SJCRH30 (cell line): ENCODE measurements at places on chromosomes 16 and 17. TPM values are rescaled to one million over a fixed set of nuclear protein-coding genes. Genes with fewer than 3 reads are reported as not detected.
A peak's percentile ranks its signal among the peaks of the same experiment; 100 is the strongest.

GRCh38 chr17:79841369-79842135, 2.3 kb upstream of the CBX4 start:
- DNase-seq: no peak

Gene PRKCB
- total RNA-seq: not detected in 2 replicates

GRCh38 chr17:78168903-78169793, 767 bp downstream of the SYNGR2 start:
- DNase-seq: peak; percentile 63

DNA sequence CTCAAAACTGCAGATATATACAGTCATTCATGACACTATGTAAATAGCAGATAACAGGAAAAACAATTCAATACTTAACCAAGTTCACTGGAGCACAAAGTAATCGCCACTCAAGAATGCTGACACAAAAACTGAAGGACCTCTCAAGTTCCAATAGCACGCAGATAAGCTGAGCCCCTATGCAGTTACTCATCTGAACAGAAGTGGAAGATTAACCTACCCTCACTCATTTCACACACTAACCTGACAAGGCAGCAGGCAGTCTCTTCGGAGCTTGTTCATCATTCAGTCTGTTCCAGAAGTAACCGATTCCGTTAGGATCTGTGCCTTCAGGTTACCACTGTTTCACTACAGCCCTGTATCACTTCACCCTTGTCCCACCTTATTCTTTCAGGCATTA, 6.0 kb downstream of the HELZ start:
- no peak for DNase-seq

GRCh38 chr17:81519284-81520020, 6.9 kb upstream of the ACTG1 start:
- no peak for DNase-seq

- DNase-seq: no peak
Measured at GRCh38 chr17:64091571-64091970, 38.4 kb downstream of the ERN1 start.

Gene NUPR1
- total RNA-seq: not detected in 2 replicates

DNA sequence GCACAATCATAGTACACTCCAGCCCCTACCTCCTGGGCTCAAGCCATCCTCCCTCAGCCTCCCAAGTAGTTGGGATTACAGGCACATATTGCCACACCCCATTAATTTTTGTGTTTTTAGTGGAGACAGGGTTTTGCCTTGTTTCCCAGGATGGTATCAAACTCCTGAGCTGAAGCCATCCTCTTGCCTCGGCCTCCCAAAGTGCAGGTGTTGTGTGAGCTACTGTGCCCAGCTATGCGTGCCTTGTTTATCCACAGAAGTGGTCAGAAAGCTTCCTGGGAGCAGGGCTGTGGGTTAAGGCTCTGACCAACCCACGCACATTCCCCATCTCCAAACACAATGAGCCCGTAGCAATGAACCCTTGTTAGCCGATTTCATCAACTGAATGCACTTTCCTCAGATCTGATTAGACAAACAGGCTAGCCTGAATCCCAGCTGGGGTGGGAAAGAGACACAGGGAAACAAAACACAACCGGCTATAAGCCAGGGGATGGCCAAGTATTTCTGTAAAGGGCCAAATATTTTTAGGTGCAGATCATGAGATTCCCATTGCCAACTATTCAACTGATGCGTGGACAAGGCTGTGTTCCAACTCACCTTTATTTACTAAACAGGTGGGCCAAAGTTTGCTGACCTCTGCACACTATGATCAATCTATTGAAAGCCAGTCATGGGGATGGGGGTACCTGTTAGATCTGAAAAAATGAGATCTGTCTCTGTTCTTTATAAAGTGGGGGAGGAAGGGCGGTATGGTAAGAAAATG, 193.6 kb downstream of the CPPED1 start:
- DNase-seq: no peak

DNA sequence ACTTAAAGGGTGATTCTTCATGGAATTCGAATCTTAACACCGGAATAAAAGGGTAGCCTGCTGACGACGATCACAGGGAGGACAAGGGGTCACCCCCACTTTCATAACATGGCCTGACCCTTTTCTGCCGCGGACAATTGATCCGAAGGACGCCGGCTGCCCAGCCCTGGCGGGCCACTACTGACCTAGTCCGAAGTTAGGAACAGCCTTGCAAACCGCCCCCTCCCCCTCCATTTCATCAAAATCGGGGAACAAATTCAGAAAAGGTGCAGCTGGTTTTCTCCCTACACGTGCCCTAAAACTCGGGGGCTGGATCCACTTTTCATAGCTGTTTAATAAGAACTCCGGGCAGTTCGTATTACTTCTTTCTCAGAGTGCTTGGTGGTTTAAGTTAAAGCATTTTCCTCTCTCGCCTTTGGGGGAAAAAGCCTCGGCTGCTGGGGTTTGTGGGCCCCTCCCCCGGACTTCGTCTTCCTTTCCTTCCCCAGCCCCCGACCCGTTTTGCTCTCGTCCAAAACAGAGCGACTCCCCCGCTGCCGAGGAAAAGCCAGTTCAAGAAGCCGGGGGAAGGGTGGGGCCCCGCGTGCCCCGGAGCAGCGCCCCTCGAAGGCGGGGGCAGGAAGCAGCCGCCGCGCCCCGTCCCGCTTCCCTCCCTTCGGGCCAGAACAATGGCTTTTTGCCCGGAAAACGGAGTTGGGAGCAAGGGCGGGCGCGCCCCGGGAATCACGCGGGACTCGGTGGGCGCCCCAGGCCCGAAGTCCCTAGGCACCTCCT, 641 bp upstream of the CBX2 start:
- DNase-seq: peak; percentile 90

- no peak for DNase-seq
Measured at GRCh38 chr17:69066482-69066881, 5.8 kb upstream of the ABCA9 start.

DNA sequence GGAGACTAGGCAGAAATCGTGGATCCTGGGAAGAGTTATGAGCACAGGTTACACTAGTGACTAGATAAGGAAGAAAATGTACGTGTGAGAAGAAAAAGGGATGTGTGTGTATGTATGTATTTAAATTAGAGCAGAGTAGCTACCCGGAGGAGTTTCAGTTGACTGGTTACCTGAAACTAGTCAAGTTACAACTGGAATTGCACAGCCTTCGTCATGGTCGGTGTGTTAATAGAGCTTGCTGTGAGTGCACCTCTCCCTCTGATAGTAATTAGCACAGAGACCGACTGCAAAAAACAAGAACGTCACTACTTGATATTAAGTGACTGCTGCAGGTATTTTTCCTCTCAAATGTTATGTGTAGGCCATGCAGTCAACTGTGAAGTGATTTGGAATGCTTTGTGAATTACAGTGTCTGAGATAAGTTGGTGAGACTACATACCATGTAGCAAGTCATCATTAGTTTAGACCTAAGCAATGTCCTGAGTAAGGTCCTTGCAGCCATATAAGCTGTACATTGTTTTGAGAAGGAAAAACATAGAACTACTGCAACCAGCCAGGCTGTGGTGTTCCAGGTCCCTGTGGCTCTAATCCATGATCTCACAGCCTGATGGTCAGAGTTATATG, 95.7 kb downstream of the WNT3 start:
- DNase-seq: no peak

- DNase-seq: peak; percentile 76
Measured at GRCh38 chr17:50209472-50210239, 8.2 kb upstream of the COL1A1 start.
